ENCODE measurements at places on chromosomes 12 and 14.

DNA sequence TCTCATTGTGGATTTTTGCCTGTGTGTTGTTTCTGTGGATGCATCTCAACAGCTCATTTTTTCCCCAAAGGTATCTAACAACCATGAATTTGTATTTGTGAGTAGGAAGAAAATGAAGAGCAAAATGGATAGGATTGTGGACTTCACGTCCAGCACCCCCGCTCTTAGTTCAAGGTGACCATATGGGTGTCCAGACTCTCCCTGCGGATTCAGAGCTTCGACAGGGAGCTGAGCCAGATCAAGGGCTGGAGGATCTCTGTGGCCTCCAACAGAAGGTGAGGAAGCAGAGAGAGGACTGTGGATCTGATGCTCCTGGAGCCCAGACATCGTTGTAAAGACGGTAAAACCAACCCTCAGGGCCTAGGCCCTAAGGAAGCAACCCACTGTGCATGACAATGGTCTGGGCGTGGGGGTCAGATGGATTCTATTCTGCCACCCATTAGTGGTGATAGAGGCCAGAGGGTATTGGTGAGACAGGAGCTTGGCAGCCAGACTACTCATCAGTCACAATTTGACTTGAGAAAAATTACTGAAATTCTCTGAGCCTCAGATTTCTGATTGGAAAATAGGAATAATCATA, 659.7 kb upstream of the TMEM132C start:
- DNase-seq = no peak

DNA sequence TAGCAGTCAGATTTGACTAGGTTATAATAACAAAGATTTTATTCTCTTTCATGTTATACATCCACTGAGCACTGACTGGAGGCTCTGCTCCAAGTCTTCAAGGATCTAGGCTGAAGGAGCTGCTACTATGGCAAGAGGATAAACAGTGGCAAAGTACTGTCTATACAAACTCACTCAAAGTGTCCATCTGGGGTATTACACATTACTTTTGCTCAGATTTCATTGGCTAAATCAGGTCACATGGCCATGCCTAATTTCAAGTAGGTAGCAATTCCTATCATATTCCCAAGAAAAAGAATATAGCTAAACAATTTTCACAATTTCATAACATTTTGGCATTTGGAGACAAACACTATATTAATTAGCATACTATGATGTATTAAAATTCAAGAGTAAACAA, 40.9 kb downstream of the CDK17 start:
- DNase-seq = no peak

GRCh38 chr12:83145325-83145840, 458.7 kb downstream of the TMTC2 start:
- DNase-seq = no peak

GRCh38 chr12:57190821-57191220, 25.8 kb upstream of the NXPH4 start:
- DNase-seq = no peak

GRCh38 chr12:57227315-57228115, 2.0 kb upstream of the SHMT2 start:
- DNase-seq = no peak

- DNase-seq = no peak
These were observed 6.0 kb downstream of the GAPDH start for GRCh38 chr12:6540181-6540877.

- DNase-seq = no peak
These were observed 28.7 kb downstream of the GIT2 start for GRCh38 chr12:109967383-109968031.

DNA sequence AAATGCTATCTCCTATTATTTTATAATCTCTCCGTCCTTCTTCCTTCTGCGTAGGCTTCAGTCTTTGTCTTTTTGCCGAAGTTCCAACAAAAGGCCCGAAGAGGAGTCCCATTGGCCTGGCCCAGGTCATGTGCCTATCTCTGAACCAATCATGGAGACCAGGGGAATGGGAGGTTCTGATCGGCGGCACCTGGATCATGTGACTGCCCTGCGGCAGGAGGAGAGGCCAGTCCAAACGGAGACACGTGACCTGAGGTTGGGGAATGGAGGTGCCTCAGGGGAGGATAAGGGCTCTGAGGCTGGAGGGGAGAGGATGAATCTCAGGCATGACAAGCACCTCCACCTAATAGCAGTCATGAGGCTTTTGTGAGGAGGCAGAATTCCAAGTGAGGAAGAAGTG, 86.0 kb downstream of the AACS start:
- no peak for DNase-seq

- DNase-seq = no peak
These were observed 334.4 kb downstream of the ADGRD1 start for GRCh38 chr12:131287938-131288764.

GRCh38 chr12:60920841-60921495, 1325.1 kb downstream of the SLC16A7 start:
- DNase-seq = no peak

Data from stimulated activated CD4-positive, alpha-beta T cell treated with anti-CD3 and anti-CD28 coated beads, Interleukin-1b, Interleukin-23, amount 100 ng/mL, for 1 hour (primary cell).